ENCODE measurements at places on chromosomes 4 and X.

- DNase-seq, result peak; percentile 17
Measured at GRCh38 chrX:23797371-23798128, 14.6 kb downstream of the SAT1 start.

- DNase-seq, result no peak
Measured at GRCh38 chr4:151703401-151703800, 57.4 kb downstream of the GATB start.

DNA sequence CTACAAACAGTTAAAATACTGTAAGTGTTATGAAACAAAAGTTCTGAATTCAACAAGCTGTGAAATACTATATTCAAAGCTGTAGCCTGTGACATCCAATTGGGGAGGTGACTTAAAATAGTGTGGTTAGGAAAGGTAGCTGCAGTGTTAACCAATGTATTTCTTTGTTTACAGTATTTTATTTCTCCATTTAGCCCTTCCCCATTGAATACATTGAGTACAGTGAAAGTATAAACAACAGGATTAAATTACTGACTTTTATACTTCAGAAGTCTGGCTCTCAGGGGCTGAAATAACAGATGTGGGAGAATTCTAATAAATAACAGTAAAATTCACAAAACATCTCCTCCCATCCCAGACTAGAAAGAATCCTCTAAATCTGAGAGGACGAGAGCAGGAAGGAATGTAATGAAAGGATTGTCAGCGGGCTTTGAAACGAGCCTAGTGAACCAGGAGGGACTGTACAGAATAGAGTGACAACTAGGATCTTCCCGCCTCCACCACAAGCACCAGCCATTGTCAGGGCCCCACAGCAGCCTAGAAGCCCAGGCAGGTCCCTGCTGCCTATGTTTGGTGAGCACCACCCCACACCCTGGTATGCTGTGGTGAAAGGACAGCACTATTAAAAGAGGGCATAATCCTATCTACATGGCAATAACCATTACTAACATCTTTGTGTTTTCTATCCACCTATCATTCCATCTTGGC is 73.7 kb downstream of the SPCS3 start:
- peak; percentile 48 for DNase-seq

GRCh38 chrX:79290596-79290995 is 76.5 kb downstream of the ITM2A start:
- no peak for DNase-seq

- no peak for DNase-seq
Measured at GRCh38 chr4:25563071-25563564, 92.5 kb upstream of the SLC34A2 start.

GRCh38 chrX:102126863-102127262 is 1.4 kb downstream of the TCEAL2 start:
- DNase-seq, result no peak

DNA sequence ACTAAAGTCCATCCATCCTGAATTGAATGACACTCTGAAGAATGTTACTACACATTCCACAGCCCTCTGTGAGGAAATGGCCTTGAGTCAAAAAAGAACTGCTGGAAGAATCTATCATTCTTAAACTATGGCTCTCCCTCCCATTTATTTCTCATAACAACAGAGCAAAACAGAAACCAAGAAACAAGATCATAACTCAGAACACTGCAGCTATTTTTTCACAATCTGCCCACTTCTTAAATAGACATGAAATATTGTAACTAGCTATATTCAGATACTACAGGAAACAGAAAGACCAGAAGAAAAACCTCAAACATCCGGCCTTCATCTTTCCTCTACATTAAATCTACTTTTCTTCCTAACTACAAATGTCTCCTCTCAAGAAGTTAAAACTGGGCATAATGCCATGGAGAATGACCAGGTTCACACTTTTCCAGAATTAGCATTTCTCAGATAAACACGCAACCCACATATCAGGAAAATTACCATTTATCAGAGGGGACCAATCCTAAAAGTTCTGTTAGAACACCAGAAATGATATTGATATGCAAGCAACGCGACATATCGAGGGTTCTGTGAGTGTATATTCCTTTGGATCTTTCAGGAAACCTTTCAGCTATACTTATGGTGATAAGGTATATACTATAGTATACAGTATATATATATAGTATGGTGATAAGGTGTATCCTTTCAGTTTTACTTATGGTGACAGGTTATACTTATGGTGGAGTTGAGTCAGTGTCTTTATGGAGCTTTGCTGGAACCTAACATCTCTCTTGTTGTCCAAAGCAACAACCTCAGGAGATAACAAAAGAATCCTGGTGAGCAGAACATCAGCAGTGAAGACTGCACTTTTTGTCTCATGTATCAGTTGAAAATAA is 60.4 kb upstream of the IRF2 start:
- peak; percentile 85 for DNase-seq

DNA sequence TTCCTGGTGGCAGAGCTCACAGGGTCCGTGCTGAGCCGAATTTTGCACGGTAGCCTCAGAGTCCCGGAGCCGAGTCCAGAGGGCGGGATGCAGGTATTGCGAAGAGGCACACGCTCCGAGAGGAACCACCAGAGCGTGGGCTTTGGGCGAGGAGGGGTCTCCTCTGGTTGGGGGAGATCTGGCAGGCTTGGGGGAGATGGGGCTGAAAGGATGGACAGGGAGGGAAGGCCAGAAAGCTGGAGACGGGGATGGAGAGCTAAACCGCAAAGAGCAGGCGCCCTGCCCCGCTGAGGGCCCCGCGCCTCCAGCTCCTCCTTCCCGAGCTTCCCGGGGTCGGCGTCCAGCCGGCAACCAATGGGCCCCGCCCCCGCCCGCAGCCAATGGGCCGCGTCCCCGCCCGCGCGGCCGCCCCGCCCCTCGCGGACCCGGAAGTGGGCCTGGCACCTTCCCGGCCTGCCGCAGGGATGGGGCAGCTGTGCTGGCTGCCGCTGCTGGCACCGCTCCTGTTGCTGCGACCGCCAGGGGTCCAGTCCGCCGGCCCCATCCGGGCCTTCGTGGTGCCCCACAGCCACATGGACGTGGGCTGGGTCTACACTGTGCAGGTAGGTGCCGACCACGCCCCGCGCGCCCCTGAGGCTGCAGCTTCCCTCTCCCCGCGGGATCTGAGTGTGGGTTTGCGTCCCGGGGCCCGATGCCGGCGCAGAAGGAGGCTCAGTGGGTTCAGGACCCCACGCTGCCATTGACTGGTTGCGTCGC is at the start of gene MAN2B2:
Gene MAN2B2 (plus strand): TSS at position 443 of the 756 bp plus-strand sequence. CDS start 22 bp downstream, at position 465.
- DNase-seq, result peak; percentile 69

DNA sequence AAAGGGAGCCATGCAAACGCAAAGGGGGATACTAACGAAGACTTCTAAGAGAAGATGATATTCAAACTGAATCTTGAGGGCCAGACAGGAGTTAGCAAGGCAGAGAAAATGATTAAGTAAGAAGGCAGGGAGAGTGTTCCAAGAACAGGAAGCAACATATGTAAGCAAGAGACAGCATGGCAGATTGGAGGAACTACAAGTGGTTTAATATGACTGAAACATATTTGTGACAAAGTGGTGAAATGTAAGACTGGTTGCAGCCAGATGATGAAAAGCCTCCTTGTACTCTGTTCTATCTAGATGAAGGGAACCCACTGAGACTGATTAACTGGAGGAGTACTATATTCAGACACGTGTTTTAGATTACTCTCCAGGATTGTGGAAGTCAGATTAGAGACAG is 116.6 kb upstream of the DIAPH2 start:
- DNase-seq, result no peak

- DNase-seq, result no peak
Measured at GRCh38 chr4:76280488-76281441, 25.8 kb upstream of the STBD1 start.

- DNase-seq, result no peak
Measured at GRCh38 chr4:145531223-145531622, 49.6 kb downstream of the SMAD1 start.

DNA sequence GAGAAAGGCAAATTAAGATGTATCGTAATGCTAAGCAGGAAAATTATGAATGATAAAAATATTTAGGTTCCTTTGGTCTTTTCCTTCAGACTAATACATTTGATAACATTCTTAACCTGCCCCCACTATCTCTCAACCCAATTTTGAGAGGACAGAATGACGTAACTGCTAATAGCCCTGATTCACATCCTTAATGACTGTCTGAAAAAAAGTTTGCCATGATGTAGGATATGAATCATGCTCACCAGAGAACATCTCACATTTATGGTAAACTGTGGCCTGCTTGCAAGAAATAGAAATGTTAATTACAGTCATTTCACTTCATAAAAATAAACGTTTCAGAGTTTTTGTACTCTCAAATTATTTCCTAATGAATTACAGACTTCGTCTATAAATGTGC is 128.0 kb upstream of the VEGFC start:
- DNase-seq, result peak; percentile 88

GRCh38 chr4:24382381-24382780 is 202.0 kb downstream of the DHX15 start:
- DNase-seq, result no peak

DNA sequence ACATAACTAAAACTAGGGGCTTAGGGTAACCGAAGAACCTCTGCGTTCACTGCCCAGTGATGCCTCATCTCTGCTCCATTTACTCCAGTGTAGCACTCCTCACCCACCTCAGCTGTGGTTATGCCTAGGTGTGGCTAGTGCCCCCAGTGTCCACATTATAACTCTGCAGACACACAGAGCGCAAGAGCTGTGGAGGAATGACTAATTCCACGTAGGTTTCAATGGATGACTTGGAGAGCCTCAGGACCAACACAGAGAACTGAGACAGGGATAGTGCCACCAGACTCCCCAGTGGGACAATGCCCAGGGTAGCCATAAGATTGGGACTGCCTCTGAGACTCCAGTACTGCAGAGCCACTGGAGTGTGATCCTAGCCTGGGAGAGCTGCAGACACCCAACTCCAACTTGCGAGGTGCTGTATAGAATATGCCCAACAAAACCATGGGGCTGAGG is 542.4 kb upstream of the DIPK2B start:
- peak; percentile 62 for DNase-seq

- DNase-seq, result no peak
Measured at GRCh38 chrX:21658152-21658737, at the start of gene KLHL34. Gene KLHL34, minus strand, starts transcription at chrX:21658330. Its CDS starts 542 bp downstream, at chrX:21657788.
